ENCODE measurements at places on chromosomes 2 and 18.

- no peak for DNase-seq
These were observed 2.9 kb downstream of the MDH1 start for GRCh38 chr2:63591566-63592175.

DNA sequence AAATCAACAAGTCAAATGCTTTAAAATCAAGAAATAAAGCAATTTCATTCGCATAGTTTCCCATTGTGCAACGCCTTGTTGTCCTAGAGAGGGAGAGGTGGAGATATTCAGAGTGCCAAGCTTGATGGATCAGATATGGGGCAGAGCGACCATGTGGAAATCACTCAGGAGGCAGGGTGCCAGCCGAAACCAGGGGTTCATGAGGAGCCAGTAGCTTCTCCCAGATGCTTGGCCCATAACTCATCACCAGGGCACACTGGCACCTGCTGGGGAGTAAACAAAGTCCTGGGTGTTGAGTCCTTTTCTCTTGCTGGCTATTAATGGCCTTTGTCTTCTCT is 53.0 kb upstream of the ASAP2 start:
- DNase-seq, result no peak

DNA sequence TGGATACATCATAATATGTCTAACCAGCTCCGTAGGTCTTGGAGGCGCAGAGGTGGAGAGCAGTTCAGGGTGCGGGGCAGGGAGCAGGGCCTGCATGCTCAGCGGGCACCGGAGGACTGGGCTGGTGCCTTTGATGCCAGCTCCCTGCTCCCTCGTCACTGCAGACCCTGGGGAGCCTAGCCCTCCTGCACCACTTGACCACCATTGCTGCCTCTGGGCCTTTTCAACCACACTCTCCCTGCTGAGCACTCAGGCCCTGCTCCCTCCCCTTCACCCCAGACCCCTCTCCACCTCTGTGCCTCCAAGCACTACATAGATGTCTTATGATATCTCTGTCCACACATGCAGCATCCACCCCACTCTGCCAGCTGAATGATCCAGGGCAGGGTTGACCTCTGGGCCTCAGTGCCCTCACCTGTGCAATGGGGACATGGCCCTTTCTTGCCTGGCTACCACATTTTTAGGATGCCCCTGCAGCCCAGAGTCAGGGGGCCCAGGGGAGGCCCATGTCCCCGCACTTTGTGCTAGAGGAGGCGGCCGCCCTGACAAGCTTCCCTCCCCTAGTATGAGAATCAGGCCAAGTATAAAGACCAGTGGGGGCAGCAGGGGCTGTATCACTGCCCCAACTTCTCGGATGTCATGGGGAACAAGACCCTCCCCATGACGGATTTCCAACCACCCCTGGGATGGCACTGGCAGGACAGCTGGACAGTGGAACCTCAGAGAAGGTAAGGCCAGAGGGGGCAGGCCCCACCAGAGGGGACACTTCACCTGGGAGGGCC is 46.3 kb downstream of the FER1L5 start:
- no peak for DNase-seq

DNA sequence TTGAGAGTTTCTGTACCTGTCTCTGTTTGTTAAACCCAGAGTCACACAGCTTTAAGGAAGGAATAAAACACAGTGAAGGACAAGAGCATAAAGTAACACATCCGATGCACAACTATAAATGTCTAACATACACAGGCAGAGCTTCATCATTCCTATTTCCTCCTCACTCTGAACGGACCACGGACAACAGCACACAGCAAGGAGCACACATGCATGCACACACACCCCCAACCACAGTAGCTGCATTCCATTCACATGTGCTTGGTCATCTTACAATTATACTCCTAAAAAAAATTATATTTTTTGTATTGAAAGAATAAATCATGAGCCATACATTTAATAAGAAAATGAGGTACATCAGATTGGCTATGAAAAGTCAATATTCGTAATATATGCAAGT is 58.3 kb downstream of the ID2 start:
- no peak for DNase-seq

DNA sequence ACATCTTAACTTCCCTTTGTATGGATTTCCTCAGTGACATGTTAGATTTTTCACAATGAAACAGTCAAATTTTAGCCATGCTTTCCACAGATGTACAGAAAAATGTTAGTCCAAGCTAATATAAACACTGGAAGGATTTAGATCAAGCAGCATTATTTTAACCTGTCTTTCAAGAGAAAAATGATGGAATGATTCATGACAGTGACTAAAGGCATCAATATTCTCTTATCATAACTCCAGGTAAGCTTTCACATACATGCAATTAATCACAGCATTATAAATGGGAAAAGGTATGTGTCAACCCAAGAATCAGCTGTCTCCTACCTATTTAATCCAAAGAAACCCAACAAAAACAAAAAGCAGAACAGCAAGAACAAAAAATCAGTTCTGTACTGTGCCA is 92.7 kb downstream of the NCKAP5 start:
- DNase-seq, result no peak

DNA sequence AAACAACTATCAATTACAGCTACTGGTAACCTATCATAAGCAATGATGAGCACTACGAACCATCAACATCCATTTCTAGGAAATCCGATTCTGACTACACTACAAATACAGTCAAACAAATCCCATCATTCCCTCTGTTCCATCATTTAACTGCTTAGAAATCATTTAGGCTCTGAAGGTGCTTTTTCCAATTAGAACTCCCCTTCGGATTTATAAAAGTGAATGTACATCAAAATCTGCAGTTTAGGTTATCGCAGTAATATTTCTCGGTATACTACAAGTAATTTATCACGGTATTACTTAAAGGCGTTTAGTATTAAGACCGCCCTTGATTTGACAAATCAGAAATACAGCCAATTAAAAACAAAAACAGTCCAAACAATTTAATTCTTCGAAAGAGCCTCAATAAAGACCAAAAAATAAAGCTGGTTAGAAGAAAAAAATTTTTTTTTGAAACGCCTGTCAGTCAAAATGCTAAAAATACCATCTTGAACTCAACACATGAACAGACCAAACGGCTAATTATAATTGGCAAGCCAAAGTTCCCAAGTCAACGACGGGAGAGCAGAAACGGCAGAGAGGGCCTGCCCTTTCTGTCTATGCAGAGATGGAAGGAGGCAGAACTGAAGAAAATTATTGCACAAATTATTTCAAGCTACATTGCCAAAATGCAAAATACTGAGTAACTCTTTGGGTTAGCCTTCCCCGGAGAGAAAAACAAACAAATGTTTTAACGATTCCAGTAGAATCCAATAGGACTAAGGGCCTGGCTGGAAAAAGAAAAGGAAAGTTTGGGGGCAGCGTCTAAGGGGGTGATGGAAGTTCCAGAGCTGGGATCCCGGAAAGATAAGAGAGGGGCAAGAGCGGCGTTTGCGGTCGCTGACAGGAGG is 1.2 kb downstream of the VPS54 start:
- DNase-seq, result no peak

- no peak for DNase-seq
These were observed 121.6 kb downstream of the GALNT1 start for GRCh38 chr18:35703043-35703688.

GRCh38 chr2:15253247-15253646 is 307.9 kb downstream of the NBAS start:
- DNase-seq, result no peak

- no peak for DNase-seq
These were observed 169.2 kb upstream of the NOSTRIN start for GRCh38 chr2:168633200-168633599.

GRCh38 chr18:35239314-35239713 is 1.5 kb upstream of the ZNF397 start:
- no peak for DNase-seq

GRCh38 chr2:101115664-101116063 is 35.5 kb downstream of the TBC1D8 start:
- DNase-seq, result no peak

GRCh38 chr2:101698014-101698843 is 722 bp downstream of the MAP4K4 start:
- DNase-seq, result no peak

DNA sequence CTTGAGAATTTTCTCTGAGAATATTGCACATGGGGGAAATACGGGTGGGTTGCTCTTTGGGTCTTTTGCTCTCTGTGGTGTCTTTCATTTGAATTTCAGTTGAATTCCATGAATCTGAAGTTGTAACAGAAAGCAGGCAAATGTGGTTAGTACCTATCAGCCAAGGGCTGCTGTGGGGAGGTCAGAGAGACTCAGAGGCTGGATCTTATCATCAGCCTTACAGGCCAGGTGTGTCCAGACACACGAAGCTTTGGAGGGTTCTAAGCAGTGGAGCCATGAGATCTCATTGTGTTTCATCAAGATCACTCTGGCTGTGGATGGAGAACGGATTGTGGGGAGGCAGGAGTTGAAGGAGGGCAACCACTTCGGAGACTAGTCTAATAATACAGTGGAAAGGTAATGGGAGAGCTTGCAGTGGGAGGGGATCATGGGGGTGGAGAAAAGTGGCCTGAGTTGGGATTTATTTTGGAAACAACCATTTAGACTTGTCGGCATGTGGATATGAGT is 68.1 kb downstream of the GNAL start:
- DNase-seq, result no peak

DNA sequence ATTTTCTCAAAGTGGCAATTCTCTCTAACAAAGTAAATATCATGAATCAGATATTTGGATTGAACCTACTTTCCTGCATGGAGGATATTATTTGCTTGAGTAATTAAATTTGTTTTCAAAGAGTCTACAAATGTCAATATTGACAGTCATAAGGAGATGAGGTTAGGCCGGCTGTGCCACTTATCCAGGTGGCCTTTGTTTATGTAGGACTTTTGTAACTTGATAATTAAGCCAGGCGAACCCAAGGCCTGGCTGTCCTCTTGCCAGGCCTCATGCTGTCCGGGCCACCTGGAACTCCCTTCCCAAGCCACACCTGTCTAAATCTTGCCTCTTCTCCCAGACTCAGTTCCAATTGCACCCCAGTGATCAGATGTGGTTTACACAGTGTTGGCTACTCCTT is 255.2 kb downstream of the ACKR3 start:
- DNase-seq, result no peak

- no peak for DNase-seq
These were observed 25.2 kb upstream of the CASP10 start for GRCh38 chr2:201157694-201158093.

DNA sequence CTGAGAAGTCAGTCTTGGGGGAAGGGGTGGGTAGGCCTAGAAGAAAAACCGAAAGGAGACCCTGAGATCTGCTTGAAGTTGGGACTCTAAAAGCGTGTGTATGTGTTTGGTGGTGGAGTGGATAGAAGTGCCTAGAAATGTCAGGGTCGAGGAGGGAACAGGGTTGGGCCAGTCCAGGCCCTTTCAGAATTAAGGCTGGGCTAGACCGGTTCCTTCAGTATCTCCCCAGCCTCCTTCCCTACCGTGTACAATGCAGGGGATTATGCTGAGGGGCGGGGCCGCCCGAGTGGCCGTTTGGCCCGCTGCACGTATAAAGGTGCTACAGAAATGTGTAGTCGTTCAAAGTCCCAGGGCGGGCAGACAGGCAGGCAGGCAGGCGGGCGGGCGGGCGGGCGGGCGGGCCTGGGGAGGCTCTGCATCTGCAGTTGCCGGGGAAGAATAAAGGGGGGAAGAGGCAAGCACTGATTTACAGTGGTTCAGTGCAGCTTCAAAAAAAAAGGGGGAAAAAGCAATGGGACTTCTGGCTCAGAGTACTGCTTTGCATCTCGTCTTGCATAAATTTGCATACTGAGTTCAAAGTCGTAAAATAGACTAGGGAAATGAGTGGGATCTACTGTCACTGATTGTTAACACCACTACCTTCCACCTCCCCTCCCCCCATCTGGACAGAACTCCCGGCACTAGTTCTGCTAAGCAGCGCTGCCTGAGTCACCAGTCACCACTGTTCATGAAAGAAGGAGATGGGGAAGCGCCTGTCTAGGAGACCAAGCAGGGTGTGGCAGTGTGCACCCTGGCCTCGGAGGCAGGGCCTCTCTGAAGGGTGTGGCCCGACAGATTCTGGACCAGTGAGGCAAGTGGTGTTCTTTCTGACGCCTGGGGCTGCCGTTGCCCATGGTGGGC is 3.6 kb downstream of the IGFBP2 start:
- DNase-seq, result no peak

DNA sequence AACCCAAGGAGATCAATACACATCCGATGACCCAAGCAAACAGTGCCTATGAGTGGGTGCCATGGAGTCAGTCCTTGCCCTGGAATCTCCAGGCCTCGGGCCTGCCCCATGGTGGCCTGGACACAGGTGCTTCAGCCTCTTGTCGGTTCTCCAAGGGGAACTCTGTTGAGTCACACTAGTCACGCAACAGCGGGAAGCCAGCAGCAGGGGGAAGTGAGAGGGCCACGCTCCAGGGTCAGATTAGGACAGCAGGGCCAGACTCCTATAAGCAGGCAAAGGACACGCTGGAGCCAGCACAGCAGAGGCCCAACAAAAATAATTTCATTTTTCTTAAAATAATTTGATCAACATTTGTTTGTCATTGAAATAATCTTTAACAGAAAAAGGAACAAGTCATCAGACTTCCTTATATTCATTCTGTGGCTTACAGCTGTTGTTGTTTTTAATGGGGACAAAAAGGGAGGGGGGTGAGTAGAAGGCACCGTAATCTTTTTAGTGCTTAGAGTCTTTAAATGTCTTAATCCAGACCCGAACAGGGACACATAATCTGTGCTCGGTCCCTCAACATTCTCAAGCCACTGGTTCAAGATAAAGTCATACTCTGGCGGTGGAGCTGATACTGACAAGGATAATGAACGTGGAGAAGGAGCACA is 16.4 kb upstream of the ARMC9 start:
- no peak for DNase-seq

DNA sequence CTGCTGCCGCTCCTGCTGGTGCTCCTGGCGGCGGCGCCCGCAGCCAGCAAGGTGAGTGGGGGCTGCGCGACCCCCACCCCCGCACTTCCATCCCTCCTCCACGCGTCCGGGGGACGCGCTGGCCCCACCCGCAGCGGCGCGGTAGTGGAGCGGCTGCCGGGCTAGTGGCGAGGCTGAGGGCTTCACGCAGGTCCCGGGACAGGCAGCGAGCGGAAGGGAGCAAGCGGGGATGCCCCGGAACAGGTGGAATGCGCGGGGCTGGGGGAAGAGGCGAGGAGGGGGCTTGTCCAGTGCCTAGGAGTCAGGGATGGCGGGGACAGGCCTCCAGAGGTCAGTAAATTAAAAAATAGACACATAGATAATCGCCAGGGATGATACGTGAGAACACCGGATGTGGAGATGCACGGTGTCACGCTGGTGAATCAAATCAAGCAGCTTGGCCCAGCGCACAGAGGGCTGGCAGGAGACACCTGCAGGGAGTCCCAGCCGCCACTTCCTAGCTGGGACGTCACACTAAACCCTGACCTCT is 403 bp downstream of the COL4A3 start:
- no peak for DNase-seq

GRCh38 chr2:8438996-8439395 is 242.9 kb upstream of the ID2 start:
- DNase-seq, result no peak

DNA sequence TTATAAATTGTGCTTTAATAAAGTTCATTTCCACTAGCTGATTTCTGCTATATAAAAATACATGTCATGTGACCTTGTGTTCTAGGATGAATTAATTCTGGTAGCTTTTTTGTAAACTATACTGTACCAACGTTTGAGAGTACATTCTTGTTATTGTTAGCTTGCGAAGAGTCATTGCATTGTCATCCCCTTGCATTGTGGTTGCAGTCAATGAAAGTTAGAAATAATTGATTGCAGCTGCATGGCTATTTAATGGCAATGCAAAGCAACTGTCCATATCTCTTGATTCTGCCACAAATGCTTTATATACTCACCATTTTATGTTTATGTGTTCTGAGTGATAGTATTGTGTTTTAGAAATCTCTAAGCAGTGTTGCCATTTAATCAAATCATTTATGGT is 91.6 kb downstream of the ZNF407 start:
- DNase-seq, result no peak

GRCh38 chr2:153478289-153479261 is at the start of gene RPRM:
Gene RPRM, minus strand, starts transcription at chr2:153478762. Its CDS starts 197 bp downstream, at chr2:153478565.
- no peak for DNase-seq

GRCh38 chr2:241862093-241862492 is 3.4 kb upstream of the PDCD1 start:
- DNase-seq, result no peak
